Right atrium auricular region (tissue), 2 donors: ENCODE measurements at places on chromosomes 2 and 18. TPM values are rescaled to one million over a fixed set of nuclear protein-coding genes. Genes with fewer than 3 reads are reported as not detected.

CLEC4F gene
- total RNA-seq, result 0.16 TPM

LINC00305 gene
- not detected for total RNA-seq

EVA1A gene
- total RNA-seq, result 1.2 TPM

DNA sequence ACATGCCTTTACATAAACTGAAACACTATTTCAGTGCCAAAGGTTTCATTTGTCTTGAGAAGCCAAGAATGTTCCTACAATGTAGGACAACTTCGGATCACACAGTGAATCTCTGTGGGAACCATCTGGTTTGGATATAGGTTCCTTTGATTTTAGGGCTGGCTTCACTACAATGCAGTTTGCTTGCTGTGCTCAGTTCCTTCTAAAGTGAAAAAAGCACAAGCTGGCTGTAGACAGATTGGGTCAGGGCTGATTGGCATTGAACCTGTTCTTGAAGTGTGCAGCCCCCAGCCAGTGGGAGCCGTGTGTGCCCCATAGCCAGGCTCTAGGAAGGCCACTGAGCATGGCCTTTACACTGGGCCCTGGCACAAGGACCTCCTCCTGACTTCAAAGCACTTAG is 167.9 kb upstream of the HNRNPA3 start:
- H3K36me3 ChIP-seq, result no peaks in the 10 kb centered on the region
- no peak overlapping the region for H3K4me3 ChIP-seq
- no peak overlapping the region for H3K27ac ChIP-seq
- no peaks in the 10 kb centered on the region for H3K27me3 ChIP-seq
- no peak for DNase-seq

GRCh38 chr2:179931502-179931901 is 70.1 kb upstream of the ZNF385B start:
- no peak overlapping the region for H3K27ac ChIP-seq
- H3K4me3 ChIP-seq, result no peak overlapping the region
- no peak for DNase-seq

DNA sequence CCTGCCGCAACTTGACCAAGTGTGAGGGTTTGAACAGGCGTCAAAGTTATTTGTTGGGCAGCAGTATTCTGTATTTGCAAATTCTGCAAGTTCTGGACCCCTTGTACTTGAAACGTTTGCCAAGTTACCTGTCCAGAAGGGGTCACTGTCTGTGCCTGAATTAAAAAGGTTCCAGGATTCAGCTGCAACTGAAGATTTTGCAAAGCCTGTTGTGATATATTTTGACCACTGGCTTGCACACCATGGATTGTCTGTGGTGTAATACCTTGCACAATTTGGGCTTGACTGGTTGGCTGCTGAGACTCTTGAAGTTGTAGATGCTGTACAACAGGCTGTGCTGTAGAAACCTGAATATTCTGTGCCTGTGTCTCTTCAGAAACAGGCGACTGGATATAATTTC is 10.2 kb downstream of the SP3 start:
- H3K4me3 ChIP-seq, result no peak overlapping the region
- no peaks in the 10 kb centered on the region for H3K27me3 ChIP-seq
- no peak for DNase-seq
- peaks cover 86% of the 10 kb centered on the region for H3K4me1 ChIP-seq

DNA sequence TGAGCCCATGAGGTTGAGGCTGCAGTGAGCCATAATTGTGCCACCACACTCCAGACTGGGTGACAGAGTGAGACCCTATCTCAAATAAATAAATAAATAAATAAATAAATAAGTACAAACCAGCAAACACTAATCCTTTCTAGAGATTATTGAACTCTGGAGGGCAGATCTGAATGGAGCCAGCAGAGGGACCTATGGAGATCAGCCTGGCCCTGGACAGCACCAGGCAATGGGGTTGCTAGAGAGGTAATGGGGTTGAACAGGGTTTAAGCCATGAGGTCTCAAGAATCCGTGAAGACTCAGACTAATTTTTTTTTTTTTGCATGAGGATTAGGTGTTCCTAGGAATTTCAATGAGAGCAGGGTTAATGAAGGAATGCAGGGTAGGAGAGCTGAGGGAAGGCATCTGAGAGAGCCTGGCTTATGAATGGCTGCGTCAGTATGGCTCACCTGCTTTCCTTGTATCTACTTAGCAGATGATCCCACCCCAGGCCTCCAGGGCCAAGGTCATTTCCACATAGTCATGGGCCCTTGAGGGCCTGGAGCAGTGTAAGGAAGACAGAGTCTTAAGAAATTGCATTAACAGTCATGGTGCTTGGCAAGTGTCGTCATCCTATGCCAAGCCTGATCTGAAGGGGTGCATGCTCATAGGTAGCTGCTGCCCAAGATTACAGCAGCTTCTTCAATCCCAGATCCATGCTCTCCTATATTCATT is 34.6 kb upstream of the IL37 start:
- H3K36me3 ChIP-seq, result no peaks in the 10 kb centered on the region
- no peak overlapping the region for H3K27ac ChIP-seq

RNF152 gene
- total RNA-seq, result 11.3 TPM

DNA sequence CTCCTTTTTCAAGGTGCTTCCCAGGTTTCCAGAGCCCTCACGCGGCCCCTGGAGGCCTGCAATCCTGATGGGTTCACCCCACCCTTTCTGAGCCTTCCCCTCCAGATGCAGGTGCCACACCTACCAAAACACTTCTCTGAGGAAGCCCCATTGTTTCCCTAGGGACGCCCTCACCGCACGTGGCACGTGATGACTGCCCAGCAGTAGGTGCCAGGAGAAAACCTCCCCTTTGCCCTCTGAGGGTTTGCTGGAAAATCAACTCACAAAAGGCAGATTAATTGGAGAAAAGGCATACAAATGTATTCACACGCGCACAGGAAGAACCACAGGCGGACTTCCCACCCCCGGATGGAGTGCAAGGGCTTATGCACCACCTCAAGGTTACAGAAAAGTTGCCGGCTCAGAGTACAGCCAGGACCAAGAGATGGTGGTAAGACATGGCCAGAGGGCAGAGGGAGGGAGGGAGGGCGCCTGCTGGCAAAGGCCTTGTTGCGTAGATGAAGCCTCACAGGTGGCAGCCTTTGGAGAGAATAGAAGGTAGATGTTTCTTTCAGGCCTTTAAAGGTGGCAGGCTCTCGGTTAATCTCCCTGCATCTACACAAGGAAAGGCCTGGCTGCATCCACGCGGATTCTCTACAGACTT is 269.4 kb upstream of the RAB6C start:
- DNase-seq, result no peak
- H3K36me3 ChIP-seq, result no peaks in the 10 kb centered on the region
- no peaks in the 10 kb centered on the region for H3K4me1 ChIP-seq
- no peak overlapping the region for H3K27ac ChIP-seq
- H3K27me3 ChIP-seq, result no peaks in the 10 kb centered on the region

GRCh38 chr2:113854970-113855740 is 34.7 kb upstream of the ACTR3 start:
- no peaks in the 10 kb centered on the region for H3K27me3 ChIP-seq
- H3K27ac ChIP-seq, result no peak overlapping the region
- no peaks in the 10 kb centered on the region for H3K36me3 ChIP-seq
- H3K4me3 ChIP-seq, result no peak overlapping the region
- no peaks in the 10 kb centered on the region for H3K4me1 ChIP-seq

DNA sequence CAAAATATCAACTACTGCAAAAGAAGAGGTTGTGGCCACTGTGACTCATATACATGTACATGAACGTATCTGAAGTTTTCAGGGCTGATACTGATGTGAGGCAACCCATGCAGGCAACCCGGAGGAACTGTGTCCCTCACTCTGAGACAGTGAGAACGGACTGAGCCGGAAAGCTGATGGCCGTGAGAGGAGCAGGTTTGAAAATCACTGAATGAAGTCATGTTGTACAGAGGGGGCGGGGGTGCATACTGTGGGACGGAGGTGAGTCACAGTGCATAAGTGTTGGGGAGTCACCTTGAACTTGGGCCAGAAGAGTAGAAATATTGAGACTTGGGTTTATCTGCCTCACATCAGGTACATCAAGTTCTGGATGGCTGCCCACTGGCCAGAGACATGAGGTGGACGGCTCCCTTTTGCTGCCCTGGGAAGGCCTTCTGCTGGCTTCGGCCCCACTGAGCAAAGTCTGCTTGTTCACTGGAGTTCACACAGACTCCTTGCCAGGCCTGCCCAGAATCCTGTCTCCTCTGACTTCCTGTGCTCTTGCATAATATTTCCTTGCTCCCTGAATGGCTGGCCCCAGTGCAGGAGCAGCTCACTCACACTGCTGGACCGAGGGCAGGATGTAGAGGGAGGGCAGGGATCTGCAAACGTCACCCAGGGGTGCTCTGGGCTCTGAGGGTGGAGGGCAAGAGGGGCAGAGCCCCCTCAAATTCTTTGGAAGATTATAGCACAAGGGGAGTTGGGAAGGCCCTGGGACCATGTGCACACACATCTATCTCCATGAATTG is 18.1 kb downstream of the EPAS1 start:
- H3K27me3 ChIP-seq, result no peaks in the 10 kb centered on the region
- peaks cover 5% of the 10 kb centered on the region for H3K36me3 ChIP-seq
